Pancreas (tissue), 10 donors: ENCODE measurements at places on chromosomes 3 and 15. TPM values are rescaled to one million over a fixed set of nuclear protein-coding genes. Genes with fewer than 3 reads are reported as not detected.

Gene KLHL6
- total RNA-seq = 0.35 TPM

Gene SGO1
- total RNA-seq = 0.40 TPM

Gene RARB
- 0.59 TPM for total RNA-seq

Gene TMEM45A
- 15.1 TPM for total RNA-seq

Gene STAC
- total RNA-seq = 0.37 TPM

Gene KCNMB3
- total RNA-seq = 2.9 TPM

Gene THAP10
- total RNA-seq = 0.86 TPM

DNA sequence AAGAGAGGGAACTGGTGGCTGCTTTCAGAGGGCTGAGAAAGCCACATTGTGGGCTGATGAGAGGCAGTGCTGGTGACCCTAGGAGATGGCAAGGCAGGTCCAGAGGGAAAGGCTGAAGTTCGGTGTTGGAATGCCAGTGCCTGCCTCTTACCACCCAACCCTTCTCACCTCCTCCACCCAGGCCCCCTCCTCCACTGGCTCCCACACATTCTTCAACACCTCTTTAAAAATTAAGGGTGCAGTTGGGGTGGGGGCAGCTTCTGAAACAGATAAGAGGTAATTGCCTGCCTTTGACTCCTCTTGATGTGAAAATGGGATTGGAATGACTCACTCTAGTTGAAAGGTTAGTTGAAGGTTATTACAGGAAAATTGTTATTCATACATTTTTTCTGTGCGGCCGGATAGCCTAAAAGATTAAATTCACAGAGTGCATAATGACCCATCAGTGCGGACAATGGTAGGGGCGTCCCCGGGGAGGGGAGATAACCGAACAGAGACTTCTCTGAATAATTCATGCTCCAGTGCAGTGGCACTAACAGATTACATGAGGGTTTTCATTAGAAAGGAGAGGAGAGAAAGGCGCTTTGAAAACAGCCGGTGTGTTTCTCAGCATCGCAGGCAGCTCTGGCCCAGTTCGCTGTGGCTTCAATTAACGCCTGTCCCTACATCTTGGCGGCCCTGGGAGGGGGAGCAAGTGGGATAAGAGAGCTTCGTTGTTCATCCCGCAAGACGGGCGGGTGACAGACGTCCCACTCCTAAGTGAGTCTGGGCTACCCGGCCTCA is 212.4 kb downstream of the TLE3 start:
- no peak for DNase-seq

GRCh38 chr3:80159990-80160506 is 392.2 kb upstream of the ROBO1 start:
- DNase-seq = no peak

DNA sequence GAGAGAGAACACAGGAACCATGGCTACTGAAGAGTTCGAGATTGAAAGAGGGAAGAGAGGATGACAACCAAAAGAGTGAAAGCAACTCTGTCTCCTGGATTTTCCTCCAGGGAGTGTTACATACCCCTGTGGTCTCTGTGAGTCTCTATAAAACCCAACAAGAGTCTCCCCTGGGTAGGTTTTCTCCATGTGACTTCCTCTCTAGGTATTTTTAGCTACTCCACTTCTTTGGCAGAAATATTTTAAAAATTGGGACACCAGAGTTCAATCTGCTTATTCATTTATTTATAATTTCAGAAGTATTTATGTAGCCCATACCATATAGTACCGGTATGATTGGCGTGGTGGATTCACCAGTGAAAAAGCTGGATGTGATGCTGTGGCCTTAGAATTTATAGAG is 671.7 kb upstream of the NR2F2 start:
- DNase-seq = no peak

DNA sequence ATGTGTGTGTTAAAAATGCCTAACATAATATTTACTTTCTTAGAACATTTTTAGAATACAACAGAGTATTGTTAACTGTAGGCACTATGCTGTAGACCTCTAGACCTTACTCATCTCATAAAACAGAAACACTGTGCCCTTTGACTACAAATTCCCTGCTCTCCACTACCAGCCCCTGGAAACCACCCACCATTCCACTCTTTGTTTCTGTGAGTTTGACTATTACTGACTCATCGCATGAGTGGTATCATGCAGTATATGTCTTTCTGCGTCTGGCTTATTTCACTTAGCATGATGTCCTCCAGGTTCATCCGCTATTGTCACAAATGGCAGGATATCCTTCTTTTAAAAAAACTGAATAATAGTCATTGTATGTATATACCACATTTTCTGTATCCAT is 216.7 kb upstream of the CFAP20DC start:
- no peak for DNase-seq

DNA sequence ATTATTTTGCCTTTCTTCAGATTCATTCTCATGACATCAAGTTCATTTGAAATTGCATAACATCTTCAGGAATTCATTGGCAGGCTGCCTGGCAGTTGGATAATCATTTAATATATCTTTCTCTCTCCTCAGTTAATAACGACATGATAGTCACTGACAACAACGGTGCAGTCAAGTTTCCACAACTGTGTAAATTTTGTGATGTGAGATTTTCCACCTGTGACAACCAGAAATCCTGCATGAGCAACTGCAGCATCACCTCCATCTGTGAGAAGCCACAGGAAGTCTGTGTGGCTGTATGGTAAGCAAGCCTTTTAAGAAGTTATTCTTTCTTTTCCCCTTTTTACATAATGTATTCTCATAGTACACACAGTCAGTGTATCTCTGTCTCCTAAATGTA is 38.2 kb downstream of the TGFBR2 start:
- no peak for DNase-seq

GRCh38 chr3:40070816-40071215 is 238.7 kb upstream of the EIF1B start:
- no peak for DNase-seq

- DNase-seq = no peak
These were observed 14.6 kb upstream of the IGDCC3 start for GRCh38 chr15:65392368-65392767.

DNA sequence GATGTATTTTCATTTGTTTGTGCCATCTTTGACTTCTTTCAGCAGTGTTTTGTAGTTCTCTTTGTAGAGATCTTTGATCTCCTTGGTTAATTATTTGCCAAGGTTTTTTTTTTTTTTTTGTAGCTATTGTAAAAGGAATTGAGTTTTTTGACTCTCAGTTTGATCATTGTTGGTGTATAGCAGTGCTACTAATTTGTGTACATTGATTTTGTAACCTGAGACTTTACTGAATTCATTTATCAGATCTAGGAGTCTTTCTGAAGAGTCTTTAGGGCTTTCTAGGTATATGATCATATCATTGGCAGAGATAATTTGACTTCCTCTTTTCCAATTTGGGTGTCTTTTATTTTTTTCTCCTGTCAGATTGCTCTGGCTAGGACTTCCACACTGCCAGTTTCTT is 42.2 kb upstream of the POMGNT2 start:
- no peak for DNase-seq

- peak; percentile 31 for DNase-seq
These were observed 4.7 kb downstream of the DET1 start for GRCh38 chr15:88541709-88542341.

DNA sequence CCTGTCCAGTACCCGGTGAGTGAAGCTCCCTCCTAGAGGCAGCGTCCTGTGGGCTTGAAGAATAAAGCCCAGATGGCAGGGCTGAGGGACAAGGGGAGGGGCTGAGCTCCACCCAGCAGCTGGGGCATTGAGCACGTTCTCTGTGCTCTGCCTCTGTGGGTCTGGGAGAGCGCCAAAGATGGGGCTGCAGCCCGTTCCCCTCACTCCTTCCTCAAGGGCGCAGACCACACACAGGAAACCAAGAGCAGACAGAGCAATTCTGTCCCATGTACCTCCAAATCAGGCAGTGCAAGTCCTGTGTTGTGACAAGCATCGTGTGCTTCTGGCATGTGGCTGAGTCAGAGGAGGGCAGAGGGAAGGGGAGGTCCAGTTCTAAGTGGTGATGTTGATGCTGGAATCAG is 15.7 kb upstream of the KIF23 start:
- no peak for DNase-seq
